Head of caudate nucleus (tissue), 42 donors: ENCODE measurements at places on chromosomes 6 and 20.
A peak's percentile ranks its signal among the peaks of the same experiment; 100 is the strongest.

- DNase-seq, result no peak
These were observed 5.3 kb upstream of the GUCA1B start for GRCh38 chr6:42200035-42200434.

- no peak for DNase-seq
These were observed 51.1 kb downstream of the BPIFB1 start for GRCh38 chr20:33334111-33334510.

DNA sequence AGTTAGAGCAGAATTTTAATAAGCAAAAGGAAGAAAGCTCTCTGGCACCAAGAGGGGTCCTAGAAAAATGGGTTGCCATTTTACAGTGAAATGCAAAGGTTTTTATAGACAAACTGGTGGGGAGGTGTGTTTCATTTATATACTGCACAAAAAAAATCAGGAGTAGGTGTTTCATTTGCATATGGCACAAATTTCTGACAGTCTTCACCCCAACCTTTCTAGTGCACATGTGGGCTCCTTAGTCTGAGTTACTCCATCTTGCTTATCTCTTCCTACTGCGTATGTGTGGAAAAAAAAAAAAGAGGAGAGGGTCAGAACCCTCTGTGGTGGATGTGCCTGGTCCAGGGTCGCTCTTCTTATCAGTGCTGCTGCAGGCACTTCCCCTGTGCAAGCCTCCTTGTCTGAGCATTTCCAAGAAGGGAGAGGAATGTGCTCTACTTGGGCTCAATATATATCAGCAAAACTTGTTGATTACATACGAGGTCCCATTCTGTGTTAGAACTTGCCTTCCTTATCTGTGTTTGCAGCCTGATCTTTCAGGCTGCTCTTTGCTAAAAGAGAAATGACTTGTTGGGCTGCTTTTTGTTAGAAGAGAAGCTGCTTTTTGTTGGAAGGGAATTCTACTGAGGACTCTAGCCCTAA, 59.0 kb upstream of the MRAP2 start:
- DNase-seq, result no peak

DNA sequence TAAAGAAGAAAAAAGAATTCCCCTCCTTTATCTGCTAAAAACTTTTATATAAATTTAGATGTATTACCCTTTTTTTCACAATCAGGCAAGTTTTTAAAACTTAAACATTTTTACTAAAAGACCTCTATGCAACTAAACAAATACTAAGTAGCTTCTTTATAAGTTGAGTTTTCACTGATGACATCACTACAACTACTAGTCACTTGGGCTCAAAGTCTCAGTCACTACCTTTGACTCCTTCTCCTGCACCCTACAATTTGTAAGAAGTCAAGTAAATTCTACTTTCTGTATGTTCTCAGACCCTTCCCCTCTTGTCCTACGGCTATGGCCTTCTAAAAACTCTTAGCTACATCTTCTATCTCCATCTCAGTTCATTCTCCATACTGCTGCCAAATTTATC, 11.2 kb downstream of the SUPT3H start:
- DNase-seq, result no peak

DNA sequence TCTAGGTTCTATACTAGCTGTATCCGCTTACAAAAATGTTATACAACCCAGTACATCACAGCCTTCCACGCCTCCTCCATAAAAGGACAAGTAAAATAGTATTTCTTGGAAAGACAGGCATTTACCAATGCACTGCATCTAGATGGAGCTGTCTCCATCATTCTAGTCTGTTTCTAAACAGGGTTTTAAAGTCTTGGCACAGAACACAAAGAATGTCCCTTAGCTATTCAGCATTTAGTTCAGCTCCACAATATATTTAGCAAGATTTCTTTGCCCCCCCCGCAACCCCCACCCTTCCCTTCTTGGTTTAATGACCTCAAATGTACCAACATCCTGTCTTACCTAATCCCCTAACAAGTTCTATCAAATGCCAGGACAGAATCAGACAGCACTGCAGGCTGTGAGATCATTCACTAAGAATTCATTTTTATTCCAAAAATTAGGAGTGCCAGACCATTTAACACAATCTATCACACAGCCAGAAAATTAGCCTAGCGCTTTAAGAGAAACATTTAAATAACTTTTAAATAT, 198.6 kb downstream of the BACH2 start:
- DNase-seq, result no peak

DNA sequence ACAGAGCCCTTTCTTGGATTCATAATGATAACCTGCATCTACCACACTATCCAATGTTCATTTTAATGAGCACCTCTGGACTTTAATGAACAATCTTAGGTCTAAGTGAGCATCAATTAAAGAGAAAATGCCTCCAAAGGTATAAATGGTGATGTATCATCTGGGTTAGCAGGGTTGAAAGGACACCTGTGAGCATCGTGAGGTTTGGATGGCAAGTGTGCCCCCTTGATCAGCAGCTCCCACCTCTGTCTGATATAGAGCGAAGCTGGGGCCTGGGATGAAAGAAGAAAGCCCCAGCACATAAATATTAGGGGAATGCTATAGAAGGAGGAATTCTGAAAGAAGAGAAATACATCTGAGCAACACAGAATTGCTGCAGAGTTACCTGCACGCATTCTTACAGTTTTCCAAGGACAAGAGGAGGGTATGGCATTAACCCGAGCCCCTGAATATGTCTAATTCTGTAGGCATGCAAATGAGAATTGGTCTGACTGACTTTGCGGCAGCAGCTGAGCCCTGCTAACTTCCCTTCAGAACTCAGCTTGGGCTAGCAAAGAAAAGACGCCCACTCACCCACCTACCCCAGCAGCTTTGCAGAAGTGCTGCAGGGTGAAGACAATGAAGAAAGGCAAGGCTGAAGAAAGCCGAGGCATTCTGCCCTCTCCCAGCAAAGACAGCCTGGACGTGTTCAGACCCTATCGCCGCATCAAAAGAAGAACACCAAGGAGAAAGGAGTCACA, 136.2 kb downstream of the GMPR start:
- DNase-seq, result peak; percentile 56

DNA sequence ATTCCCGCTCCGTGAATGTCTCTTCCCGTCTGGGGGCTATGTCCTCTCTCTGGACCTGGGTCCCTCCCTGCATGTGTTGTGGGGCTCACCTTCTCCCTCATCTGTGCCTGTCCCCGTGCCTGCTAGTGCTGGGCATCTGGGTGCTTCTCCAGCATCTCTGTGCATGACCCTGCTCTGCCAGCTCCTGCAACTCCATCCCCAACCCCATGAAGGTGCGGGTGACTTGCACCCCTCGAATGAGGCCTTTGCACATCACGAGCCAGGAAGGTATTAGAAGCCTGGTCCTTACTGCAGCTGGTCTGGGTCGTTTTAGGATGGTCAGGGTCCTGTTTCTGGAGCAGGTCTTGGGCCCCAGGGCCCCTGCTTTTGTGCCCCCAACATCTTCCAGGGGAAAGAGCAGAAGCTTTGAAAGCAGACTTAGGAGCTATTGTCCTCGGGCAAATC, 109.7 kb downstream of the AGPAT4 start:
- DNase-seq, result no peak

DNA sequence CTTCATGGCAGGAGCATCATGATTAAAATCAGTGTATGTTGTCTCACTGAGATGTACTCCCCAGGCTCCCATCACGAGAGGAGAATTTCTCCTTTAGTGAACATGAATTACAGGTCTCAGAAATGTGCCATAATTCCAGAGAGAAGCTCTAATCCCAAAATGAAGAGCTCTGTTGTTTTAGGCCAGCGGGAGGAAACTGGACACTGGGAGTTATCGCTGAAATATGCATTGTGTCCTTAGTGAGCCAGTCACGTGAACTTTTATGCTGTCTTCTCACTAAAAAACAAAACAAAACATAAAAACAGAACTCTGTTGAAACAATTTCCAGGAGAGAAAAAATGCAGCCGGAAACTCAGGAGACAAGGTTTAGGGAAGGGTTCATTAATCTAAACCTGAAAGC, 315.7 kb upstream of the NT5E start:
- no peak for DNase-seq

GRCh38 chr20:57918551-57918950, 208.7 kb upstream of the PMEPA1 start:
- no peak for DNase-seq
